ENCODE measurements at places on chromosomes 6 and 20.

DNA sequence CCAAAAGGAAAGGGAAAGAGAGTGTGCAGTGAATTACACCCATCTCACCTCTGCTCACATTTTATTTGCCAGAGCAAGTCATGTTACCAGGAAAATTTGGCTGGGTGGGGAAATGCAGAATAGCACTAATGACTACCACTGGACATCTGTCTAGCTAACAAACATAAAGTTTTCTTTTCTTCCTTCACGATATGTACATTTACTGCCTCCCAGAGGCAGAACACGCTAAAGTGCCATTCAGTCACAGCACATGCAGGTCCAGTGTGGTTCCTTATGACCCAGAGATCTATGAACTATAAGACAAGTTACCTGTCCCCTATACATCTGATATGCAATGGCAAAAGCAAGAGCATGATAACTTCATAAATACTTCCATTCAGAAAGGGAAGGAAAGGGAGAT lies 194.1 kb downstream of the OGFRL1 start:
- no peak for DNase-seq

- no peak for DNase-seq
Measured at GRCh38 chr6:26537160-26537845, 863 bp upstream of the HMGN4 start.

DNA sequence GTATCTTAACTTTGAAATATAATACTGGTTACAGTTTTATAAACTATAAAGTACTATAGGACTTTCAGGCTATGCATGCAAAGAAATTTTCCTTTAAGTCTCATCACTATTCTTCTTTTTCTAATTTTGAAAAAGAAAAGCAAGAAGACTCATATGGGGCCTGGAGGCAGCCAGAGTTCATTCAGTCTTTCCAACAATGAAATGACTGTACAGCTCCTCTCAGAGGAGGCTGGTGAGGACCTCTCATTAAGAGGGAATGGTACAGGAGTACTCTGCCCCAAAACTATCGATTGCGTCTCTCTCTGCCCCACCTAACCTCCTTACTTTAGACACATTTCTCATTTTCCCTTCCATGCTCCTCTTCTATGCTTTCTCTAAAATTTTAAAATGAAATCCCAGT lies 66.3 kb downstream of the FILIP1 start:
- no peak for DNase-seq

DNA sequence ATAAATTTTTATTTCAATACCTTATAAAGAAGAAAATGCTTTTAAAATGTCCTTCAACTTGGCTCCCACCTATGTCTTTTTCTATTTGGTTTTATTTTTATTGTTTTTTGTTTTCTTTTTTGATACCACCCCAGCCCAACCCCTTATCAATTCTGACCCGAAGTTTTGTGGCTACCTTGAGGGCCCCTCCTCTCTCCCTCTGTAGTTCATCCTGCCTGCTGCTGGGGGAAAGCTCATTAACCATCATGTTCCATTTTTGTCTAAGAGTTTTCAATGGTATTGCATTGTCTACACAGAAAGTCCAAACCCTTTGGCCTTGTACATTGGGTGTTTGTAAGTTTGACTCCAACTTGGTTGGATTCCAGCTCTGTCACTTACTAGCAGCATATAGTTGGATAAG lies 5.3 kb upstream of the CSNK2A1 start:
- DNase-seq = no peak

DNA sequence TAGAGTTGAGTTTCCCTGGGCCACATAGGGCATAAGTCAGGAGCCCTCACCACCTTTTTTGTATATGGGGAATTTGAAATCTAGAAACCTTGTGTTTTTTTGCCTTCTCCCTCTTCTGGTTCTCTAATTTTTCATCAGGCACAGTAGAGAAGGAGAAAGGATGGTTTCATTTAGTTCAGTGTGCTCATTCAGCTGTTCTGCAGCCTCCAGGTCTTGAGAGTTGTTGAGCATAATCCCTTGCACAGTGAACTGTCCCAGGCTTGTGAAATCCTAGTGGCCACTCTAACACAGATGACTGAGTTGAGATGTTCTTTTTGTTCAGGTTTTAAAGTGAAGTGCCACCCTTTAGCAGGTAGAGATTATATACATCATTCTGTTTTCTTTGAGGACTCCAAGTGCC lies 183.5 kb downstream of the CDKAL1 start:
- DNase-seq = no peak

DNA sequence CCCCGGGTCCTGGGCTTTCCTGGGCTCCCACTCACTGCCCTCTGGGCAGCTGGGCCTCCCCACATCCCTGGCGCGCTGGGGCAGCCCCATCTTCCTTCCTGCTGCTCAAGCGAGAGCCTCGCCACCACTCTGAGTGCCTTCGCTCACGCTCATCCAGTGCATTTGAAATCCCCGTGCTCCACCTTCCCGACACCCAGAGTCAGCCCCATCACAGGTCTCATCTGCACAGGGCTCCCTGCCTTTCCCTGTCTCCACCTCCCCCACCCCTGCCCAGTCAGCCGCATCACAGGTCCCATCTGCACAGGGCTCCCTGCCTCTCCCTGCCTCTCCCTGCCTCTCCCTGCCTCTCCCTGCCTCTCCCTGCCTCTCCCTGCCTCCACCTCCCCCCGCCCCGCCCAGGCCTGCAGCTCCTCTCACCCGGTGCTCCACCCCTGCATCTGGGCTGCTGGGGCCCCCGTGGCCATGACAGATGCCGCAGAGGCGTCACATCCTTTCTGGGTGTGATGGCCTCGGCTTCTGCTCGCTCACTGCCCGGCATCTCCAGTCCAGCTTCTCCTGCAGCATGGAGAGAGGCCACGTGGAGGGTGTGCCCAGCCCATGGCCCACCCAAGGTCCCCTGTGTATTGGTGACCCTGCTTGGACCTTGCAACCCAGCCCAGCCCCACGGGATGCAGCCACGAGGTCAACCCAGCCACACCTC lies 9.0 kb upstream of the BHLHE23 start:
- no peak for DNase-seq

DNA sequence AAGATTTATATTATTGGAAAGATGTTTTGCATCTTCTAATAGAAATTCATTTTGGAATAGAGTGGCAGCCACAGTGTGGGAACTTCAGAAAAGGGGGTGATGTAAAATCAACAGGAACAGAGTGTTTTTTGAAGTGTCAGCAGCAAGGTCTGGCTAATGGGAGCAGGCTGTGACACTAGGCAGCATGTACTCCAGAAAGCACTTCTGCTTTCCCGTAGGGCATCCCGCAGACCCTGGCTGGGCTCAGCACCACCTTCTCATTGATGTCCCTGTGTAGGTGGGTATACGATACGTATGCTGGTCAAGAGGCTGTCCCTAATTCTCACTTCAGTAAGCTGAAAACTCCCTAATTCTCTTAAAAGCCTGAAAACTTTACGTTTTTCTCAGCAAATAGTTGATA lies 74.7 kb downstream of the EYA4 start:
- DNase-seq = no peak

DNA sequence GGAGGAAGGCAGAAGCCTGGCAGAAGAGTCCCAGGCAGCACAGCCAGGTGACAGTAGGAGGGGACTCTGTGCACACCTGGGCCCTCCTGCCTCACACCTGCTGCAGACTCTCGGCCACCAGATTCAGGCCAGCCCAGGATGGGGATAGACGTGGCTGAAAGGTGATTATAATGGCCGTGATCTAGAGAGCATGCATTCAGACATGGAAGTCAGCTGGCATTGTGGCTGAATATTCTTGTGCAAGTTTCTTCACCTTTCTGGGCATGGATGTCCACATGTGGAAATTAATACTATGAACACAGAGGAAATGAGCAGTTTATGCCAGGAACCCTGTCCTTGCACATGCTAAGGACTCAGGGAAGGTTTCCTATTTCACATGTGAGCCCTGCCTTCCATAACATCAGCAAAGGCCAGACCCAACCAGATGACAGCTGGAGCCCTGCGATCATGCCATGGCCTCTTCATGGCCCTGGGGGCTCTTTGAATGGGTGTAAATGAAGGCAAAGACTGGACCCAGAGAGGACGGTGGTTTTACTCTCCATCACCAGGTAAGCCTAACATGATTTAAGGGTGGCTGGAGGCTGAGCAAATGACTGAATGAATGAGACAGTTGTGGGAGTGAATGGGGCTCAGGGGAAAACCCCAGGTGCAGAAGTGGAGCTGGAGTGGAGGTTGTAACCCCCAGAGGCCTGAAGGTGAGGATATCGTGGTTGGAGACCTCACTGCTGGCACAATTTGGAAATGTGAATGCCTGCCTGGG lies 2.7 kb upstream of the RAET1L start:
- no peak for DNase-seq

DNA sequence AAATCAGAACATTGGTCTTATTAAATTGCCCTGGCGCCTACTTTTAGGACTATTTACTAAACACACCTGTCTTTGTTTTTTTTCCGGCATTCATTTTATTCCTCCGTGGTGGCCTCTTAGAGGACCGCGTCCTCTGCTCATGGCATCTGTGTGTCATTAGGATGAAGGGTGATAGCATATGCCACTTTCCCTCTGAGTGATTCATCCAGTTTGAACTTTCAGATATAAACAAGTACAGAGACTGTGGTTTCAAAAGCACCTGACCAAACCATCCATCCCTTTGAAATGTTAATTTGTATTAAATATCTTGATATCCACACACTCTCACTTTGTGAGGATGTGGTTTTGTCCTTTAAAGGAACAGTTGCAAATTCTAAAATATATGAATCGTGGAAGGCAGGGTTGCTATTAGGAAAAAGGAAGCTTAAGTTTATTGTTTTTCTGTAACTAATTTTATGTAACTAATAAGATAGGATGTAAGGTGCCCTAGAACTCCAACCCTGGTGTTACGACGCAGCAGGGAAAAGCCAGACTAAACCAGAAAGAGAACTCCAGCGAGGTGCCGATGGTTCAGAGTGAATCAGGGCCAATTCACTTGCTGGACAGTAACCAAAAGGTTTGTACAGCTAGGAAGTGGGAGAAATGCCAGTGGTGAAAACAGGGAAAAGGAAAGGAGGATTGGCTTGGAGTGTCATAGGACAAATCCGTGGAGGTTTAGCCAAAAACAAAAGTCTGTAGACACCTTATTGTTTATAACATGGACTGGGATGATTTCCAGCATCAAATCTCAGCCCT lies 98.7 kb downstream of the SHLD1 start:
- no peak for DNase-seq

GRCh38 chr6:13544454-13545186 lies 29.8 kb upstream of the SIRT5 start:
- no peak for DNase-seq

DNA sequence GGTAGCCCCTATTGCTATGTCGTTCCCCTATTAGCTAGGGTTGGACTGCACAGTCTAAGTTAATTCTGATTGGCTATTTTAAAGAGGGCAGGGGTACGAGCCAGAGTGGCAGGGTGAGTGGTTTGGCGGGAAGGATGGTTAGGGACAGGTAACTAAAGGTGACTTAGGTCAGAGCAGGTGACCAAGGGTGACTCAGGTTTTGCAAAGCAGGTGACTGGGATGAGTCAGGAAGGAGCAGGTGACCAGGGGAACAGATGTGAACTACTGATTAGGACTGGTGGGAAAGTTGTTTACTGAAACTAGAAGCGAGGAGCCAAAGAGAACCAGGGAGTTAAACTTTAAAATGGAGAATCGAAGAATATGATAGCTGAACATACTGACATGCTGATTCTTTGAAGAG lies 295.2 kb downstream of the GJA1 start:
- DNase-seq = no peak

DNA sequence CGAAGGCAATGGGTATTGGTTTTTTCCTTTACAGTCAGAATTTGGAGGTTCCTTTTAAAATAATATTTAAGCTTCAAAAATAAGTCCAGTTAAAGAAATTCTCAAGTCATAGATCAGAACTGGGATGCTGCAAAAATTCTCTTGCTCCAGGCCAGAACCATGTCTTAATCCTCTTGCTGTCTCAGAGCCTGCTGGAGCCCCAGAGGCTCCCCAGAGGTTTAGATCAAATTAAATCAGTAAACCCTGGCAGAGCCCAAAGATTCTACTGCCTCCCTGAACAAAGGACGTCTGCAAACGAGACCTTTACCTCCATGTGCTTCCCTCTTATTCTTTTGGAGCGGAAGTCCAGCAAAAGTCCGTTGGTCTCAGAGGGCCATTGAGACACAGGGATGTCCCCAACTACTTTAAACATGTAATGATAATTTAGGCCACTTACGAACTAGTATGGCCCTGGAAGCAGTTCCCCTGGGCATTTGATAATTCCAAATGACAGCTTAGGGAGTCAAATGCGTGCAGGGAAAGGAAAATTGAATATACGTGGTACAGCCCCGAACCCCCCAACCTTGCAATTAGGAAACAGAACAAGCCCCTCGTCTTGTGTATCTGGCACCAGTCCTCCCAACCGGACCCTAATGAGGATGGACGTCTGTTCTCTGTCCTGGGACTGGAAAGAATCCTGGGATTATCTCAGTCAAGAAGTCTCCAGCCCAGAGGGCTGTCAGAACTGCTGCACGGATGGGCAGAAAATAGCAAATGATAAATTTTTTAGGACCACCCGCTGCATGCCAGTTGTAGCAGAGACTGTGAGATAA lies 31.5 kb downstream of the SULF2 start:
- DNase-seq = no peak

GRCh38 chr20:56875052-56875659 lies 246.1 kb downstream of the TFAP2C start:
- DNase-seq = no peak

DNA sequence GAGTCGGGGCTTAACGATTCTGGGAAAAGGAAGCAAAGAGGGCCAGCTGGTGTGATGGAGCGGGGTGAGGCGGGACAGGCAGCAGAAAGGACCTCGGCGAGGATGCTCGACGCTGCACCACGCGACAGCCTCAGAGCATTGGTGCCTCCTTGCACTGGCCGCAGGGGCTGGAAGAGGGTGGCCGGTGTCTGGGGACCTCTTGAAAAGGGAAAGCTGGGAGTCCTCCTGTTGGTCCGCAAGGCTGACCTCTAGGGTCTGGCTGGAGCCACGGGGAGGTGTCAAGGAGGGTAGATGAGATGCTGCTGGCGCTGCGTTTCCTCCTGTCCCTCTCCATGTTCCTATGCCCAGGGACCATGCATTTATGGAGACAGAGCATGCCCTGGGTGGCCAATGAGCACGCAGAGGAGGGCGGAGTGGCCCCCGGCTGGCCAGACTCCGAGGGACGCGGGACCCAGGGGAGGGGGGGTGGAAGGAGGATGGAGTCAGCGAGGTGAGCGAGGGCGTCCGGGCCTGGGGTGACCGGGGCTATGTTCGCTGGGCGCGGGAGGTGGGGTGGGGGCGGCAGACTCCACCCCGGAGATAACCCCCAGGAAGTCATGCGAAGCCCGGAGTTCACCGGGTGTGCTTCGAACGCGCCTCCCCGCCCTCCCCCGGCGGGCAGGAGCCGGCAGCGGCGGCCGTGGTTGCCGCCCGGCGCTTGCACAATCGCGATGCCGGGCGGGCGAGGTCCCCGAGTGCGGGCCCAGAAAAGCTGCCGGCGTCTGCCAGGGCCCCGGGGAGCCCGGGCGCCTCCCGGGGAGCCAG lies at the start of gene CYP24A1:
Gene CYP24A1, minus strand, starts transcription at position 334 of the 804 bp plus-strand sequence. CDS start 407 bp downstream, outside the sequence.
- peak; percentile 73 for DNase-seq

DNA sequence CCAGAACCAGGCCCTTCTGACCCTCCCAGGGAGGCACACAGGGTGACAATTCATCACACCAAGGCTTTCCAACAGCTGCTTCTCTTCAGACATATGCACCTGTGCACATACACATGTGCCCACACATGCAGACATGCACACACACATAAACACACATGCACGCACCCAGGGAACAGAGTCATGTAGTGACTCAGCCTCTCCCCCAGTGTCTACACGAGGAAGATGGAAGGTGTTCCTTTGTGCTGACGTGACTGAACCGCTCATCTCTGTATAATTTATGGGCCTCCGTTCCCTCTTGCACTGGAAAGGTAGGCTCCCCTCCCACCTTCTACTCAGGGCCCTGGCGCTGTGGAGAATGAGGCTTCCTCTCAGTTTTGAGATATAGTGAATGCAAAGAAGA lies 23.8 kb upstream of the PLEKHG1 start:
- DNase-seq = no peak

GRCh38 chr20:46893051-46893450 lies 1.6 kb upstream of the EYA2 start:
- DNase-seq = no peak

GRCh38 chr20:18533491-18533890 lies 25.8 kb downstream of the SEC23B start:
- DNase-seq = no peak
